NCI-H460 (cell line): ENCODE measurements at places on chromosomes 2 and 18.

DNA sequence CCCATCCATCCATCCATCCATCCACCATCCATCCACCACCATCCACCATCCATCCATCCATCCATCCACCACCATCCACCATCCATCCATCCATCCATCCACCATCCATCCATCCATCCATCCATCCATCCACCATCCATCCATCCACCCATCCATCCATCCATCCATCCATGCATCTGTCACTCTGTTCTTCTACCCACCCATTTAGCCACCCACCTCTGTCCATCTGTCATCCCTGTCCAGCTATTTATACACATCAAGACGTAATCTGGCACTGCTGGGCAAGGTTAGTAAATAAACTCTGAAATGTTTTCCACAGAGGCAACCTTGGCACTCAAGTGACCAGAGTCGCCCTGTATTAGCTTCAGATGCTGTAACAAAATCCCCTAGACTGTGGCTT is 120.9 kb downstream of the RTP5 start:
- no peak for DNase-seq

DNA sequence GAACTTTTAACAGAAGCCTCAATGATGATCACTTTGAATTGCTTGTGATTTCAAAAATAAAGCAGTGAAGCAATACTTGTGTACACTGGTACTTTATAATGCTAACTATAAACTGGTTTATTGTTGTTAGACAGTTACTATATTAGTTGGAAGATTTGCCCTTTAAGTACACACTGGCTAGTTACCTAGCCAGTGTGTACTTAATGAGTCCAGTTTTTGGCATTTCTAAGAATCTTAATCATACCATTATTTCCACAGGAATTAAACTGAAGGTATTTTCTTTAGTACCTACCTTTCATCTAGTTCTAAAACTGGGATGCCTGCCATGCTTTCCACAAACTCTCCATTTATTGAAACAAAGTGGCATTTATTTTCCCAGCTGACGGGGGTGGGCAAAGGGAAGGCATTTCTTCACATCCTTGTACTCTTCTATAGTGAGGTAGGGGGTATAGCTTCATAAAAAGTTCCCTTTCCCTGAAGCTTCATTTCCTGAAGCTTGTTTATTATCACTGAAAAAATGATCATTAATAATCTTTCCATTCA is 49.9 kb downstream of the UGP2 start:
- no peak for DNase-seq

DNA sequence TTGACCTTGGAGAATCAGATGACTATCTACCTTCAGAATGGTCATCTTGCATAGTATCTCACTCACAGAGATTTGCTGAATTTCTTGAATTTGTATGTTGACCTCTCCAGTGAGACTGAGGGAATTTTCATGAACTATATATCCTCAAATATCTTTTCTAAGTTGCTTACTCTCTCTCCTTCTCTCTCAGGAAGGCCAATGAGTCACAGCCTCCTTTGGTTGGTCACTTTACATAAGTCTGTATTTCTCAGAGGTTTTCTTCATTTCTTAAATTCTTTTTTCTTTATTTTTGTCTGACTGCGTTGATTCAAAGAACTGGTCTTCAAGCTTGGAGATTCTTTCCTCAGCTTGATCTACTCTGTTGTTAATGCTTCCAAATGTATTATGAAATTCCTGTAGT is 51.7 kb downstream of the VIT start:
- no peak for DNase-seq

DNA sequence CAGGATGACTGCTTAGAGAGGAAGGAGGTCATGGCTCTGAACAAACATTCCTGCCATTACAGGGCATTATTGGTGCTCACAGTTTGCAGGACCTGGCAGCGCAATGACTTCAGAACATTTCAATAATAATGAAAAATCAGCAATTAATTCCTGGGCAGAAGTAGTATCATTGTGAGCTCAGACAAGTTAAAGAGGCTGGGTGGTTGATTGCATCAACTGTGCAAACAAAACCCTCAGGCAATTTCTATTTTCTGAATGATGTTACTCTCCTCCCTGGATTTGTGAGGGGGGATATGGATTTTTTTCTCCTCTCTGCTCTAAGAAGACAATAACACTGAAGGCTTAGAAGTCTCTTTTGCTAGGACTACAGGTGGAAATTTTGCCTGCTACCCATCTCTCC is 168.1 kb upstream of the TACR1 start:
- DNase-seq: no peak

DNA sequence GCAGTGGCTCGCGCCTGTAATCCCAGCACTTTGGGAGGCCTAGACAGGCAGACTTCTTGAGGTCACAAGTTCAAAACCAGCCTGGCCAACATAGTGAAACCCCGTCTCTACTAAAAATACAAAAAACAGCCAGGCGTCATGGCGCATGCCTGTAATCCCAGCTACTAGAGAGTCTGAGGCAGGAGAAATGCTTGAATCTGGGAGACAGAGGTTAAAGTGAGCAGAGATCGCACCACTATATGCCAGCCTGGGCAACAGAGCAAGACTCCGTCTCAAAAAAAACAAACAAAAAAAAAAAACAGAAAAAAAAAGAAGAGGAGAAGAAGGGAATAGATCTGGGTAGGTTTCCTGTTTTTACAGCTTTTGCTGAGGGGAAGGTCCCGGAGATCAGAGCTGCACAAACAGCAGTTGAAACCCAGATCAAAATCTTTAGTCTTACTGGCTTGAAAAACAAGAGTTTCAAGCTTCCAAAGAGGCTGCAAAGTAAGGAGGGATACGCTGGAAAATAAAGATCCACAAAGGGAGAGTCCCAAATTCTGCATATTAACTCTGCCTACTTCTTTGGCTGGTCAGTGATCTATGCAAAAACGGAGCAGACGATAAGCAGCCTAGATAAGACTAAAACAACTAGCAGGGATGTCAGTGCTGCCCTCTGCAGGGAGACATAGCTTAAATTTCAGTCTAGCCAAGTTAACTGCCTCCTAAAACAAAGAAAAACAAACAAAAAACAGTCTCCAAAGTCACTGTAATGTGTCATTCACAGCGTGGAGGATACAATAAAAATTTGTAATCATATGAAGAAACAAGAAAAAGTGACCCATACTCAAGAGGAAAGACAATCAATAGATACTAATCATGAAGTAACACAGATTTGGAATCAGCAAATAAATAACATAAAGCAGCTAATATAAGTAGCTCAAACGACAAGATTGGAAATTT is 74.1 kb downstream of the TLK1 start:
- peak; percentile 44 for DNase-seq

- DNase-seq: no peak
These were observed 63.2 kb downstream of the DLGAP1 start for GRCh38 chr18:4391859-4392258.

- no peak for DNase-seq
These were observed 196.0 kb downstream of the KCNS3 start for GRCh38 chr2:18074476-18074875.

DNA sequence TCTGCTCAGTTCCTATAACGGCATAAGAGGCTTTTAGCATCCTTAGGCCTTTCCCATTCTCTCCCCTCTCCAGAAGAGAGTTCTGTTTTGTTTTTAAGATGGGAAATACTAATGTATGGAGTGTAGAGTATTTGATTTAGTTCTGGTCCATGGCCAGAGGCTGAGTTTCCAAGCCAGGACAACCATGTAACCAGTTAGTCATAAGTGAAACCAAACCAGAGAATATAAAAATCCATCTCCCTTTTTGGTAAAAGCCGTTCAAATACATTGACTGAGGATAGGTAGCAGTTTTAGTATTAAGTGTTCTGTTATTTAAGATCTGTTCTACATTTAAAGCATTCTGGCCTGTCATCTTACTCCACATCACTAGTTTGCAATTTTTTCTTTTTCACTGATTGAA is 3.1 kb downstream of the PSMD1 start:
- no peak for DNase-seq

DNA sequence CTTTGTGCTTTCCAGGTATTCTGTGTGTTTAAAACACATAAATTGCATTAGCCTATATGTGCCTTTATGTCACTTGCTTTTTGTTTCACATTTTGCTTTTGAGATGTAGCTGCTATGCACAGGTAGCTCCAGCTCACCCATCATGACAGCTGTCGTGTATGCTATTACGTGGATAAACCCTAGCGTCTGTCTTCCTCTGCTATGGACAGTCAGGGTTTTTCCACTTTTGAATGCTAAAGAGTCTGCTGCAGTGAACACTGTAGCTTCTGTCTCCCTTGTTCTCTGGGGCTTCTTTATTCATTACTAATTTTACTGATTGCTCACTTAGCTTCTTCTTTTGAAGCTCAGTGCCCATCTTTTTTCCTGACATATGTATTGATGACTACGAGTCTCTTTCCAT is 24.7 kb upstream of the MBP start:
- no peak for DNase-seq

GRCh38 chr2:96907115-96908041 is 37.5 kb upstream of the SEMA4C start:
- no peak for DNase-seq

DNA sequence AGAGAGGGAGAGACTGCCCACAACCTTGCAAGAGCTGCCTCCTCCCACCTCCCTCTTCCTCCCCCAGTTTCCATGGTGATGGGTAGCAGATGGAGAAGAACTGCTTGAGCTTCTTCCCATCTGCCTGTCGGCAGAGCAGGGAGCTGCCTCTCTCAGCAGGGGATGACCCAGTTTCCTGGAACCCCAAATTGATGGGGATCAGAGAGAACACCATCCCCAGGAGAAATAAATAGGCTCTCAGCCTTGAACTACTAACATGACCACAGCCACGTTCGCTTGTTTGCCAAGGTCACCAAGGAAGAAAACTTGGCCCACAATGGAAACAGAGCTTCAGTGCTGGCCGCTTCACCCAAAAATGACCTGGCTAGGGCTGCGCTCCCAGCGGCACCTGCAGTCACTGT is 82.2 kb downstream of the ADD2 start:
- no peak for DNase-seq

DNA sequence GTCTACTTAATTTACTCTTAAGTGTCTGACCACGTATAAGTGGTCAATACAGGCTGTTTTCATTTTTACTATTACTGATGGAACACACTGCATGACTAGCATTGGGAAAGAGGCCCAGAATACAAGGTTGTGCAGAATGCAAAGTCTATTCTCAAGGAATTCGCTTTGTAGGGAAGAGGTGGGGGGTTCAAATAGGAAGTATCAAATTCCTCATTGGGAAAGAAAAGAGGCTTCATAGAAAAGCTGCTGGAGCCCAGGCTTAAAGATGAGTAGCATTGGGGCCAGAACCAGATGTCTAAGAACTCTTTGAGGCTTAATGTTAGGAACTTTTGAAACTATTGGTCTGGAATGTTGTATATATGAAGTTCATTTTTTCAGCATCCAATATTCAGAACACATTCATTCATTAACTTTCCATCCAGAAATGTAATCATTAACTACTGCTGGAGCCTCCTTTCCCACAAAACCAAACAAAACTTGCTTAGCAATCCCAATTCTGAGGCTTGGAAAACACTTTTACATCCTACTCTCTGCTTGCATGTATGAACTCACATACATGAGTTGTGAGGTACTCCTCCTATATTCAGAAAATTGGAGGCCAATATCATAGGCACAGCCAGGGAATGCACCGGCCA is 994 bp upstream of the LRATD1 start:
- no peak for DNase-seq

DNA sequence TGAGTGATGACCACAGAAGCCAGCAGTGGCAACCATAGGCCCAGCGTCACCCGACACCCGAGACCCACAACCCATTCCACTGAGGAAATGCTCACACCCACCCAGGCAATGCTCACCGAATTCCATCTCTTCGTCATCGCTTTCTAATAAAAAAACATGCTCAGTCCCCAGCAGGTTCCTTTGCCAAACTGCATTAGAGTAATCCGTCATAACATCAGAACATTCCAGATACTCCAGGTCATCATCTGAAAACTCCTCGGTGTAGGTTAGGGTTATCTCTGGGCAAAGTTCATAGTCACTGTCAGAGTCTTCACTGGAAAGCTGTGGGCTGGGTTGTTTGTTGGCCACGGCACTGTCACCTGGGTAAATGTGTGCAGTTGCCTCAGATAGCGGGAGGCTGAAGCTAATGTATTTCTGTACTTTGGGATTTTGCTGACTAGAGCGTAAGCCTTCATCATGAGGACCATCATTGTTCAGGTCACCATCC is 49.3 kb downstream of the ALPK2 start:
- DNase-seq: no peak

DNA sequence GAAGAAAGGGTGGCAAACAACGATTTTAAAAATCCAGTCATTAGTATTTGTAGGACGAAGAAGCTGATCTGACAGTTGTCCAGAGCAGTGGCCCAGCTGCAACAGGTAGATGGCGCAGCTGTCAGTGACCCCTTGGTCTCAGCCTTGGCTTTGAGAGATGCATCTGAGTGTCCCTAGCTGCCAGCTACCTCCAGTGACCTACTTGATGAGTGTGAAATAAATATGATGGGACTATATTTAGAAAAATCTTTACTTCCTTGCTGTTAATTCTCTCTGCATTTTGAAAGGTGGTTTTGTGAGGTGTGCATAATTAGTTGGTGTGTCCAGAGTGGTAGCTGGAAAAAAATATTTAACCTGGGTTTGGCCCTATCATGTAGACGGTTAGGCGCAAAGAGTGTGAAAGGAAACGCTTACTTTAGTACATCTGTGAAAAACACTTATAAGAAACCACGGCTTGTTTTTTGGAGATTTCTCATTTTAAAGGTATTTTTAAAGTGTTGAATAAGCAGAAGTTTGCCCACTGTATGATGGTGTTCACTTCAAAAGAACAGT is 963 bp downstream of the INPP1 start:
- DNase-seq: peak; percentile 40

- no peak for DNase-seq
These were observed 121.1 kb upstream of the ACAA2 start for GRCh38 chr18:49934457-49934856.

DNA sequence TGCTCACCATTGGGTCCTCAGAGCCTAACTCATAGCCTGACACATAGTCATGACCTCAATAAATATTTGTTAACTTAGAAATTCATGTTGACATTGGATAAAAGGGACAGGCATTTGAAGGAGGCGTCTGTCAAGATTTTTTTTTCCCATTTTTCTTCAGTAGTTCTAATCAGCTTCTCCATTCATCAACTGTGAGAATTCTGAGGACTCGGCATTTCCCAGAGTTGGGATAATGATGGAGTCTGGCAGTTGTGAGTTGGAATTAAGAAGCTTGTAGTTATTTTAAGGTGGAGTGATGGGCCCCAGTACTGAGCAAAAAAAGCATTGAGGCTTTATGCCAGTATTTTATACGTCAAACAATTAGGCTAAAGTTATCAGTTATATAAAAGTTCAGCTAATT is 4.6 kb downstream of the SPATS2L start:
- no peak for DNase-seq
